ENCODE measurements at places on chromosomes 7 and 10. TPM values are rescaled to one million over a fixed set of nuclear protein-coding genes. Genes with fewer than 3 reads are reported as not detected.
A peak's percentile ranks its signal among the peaks of the same experiment; 100 is the strongest.

DNA sequence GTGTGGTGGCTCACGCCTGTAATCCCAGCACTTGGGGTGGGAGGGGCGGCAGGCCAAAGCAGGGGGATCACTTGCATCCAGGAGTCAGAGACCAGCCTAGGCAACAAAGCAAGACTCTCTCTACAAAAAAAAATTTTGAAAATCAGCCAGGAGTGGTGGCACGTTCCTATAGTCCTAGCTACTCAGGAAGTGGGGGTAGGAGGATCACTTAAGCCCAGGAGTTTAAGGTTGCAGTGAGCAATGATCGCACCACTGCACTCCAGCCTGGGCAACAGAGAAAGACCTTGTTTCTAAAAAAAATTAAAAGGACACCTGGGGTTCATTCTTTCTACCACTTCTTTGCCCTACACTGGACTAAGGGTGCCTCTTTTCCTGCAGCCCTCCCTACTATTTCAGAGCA is 15.1 kb downstream of the WAPL start:
- H3K27ac ChIP-seq, result no peak overlapping the region
- no peak for DNase-seq
- H3K36me3 ChIP-seq, result peaks cover 29% of the 10 kb centered on the region
- H3K27me3 ChIP-seq, result no peaks in the 10 kb centered on the region
- peaks cover 34% of the 10 kb centered on the region for H3K4me1 ChIP-seq

GRCh38 chr10:52383088-52383487 is 69.0 kb downstream of the DKK1 start:
- no peak overlapping the region for H3K4me3 ChIP-seq
- H3K36me3 ChIP-seq, result no peaks in the 10 kb centered on the region
- H3K4me1 ChIP-seq, result no peaks in the 10 kb centered on the region
- H3K27me3 ChIP-seq, result no peaks in the 10 kb centered on the region
- no peak for DNase-seq

- no peak for DNase-seq
- H3K36me3 ChIP-seq, result no peaks in the 10 kb centered on the region
- no peak overlapping the region for H3K4me3 ChIP-seq
- H3K27me3 ChIP-seq, result no peaks in the 10 kb centered on the region
- H3K27ac ChIP-seq, result no peak overlapping the region
These were observed 205.1 kb upstream of the SEMA3A start for GRCh38 chr7:84399661-84400060.

- no peak for DNase-seq
- peaks cover 80% of the 10 kb centered on the region for H3K4me1 ChIP-seq
- H3K27ac ChIP-seq, result peak overlapping the region; percentile 66
- H3K4me3 ChIP-seq, result no peak overlapping the region
- no peaks in the 10 kb centered on the region for H3K27me3 ChIP-seq
These were observed 28.5 kb downstream of the PIP4K2A start for GRCh38 chr10:22685926-22686325.

DNA sequence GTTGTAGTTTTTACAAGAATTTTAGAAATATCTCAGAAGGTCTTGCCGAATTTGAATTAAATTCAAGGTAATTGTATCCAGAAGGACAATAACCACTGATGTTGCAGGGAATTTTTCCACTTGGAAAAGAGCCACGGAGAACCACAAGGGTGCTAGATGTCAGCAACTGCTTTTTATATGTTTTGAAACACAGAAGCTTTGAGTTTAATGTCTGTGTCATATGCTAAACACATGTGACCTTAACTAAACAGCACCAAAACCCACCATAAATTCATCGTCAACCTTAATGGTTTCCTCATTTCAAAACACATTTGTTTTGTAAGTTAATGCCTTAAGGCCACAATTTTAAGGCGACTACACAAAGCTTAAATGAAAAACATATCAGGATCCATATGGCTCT is 106.9 kb downstream of the COL28A1 start:
- no peaks in the 10 kb centered on the region for H3K36me3 ChIP-seq
- DNase-seq, result no peak
- H3K27me3 ChIP-seq, result no peaks in the 10 kb centered on the region

Gene GARS1
- total RNA-seq, result 132 TPM

Gene FEZF1
- total RNA-seq, result not detected

Gene HOXA10
- not detected for total RNA-seq
